ENCODE measurements at places on chromosomes 3 and 15. TPM values are rescaled to one million over a fixed set of nuclear protein-coding genes. Genes with fewer than 3 reads are reported as not detected.

GRCh38 chr3:61564395-61565059, 3.2 kb downstream of the PTPRG start:
- no peak for DNase-seq

- no peak for DNase-seq
Observed at GRCh38 chr3:149188494-149188893, 33.1 kb downstream of the CP start.

GRCh38 chr3:48516571-48516970, 12.6 kb upstream of the SHISA5 start:
- DNase-seq: no peak

DNA sequence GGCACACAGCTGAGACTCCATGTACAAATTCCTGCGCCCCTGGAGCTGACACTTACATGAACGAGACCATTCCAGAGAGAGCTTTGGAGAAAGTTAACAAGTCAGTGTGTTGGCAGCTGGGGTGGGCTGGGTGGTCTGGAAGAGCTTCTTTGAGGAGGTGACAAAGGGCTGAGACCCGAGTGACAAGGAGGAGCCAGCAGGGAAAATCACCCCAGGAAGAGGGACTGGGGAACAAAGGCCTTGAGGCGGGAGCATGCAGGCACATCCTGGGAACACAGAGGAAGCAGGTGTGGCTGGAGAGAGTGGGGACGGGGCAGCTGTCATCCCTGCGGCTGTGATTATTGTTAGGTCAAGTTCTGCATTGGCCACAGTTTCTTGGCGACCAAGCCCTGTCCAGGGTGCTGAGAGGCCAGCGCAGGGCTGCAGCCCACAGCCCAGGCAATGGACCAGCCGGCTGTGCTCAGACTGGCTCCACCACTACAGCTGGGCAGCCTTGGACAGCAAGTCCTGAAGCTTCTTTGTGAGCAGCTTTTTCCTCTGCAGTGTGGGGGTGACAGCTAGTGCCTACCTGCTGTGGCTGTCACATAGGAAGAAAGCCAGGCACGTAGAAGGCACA, 34.2 kb upstream of the PRR23E start:
- DNase-seq: peak; percentile 34

- no peak for DNase-seq
Observed at GRCh38 chr15:42123546-42123945, 29.2 kb upstream of the PLA2G4D start.

DNA sequence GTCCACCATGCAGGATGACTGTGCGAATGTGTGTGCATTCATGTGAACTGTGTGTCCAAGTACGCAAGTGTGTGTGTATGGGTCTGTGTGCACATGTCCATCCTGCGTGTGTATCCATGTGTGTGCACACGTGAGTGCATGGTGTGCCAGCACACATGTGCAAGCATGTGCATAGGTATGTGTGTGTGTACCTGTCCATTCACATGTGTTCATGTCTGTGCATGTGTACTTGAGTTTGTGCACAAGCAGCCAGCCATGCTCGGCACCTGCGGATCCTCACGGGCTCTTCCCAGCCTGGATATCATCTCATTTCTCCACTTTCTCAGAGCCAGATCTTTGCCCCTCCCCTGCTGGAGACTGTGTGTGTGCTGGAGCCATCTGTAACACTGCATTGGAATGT, 18.7 kb upstream of the PLXNA1 start:
- DNase-seq: no peak

Gene RGMA
- total RNA-seq: 0.90 TPM
